Activated CD8-positive, alpha-beta T cell treated with anti-CD3 and anti-CD28 coated beads for 36 hours (primary cell): ENCODE measurements at places on chromosomes 7 and 10. TPM values are rescaled to one million over a fixed set of nuclear protein-coding genes. Genes with fewer than 3 reads are reported as not detected.

Gene CALML3
- not detected for total RNA-seq

Gene RASSF4
- 1.9 TPM for total RNA-seq

Gene IKZF5
- 15.2 TPM for total RNA-seq

Gene NEUROG3
- total RNA-seq: 2.3 TPM

Gene FAS
- total RNA-seq: 49.0 TPM

Gene SFRP4
- not detected for total RNA-seq

DNA sequence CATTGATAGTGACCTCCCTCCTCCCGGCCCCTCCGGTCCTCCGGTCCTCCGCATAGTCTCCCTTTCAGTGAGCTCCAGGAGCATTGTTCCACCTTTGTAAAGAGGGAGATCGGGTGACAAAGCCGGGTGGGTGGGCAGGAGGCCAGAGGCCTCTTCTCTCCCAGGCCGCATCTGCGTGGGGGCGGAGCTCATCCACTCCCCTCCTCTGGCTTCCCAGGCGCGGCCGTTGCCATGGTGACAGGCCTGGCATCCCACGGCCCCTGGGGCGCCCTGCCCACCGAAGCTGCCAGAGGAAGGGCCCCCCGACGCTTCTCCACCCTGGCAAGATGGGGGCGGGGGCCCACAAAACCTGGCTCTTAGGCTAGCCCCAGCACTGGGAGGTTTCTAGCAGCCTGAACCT is 4.4 kb upstream of the FZD9 start:
- no peak for DNase-seq
- H3K27me3 ChIP-seq: peaks cover 2% of the 10 kb centered on the region
- H3K27ac ChIP-seq: no peak overlapping the region
- no peaks in the 10 kb centered on the region for H3K4me1 ChIP-seq
- no peaks in the 10 kb centered on the region for H3K36me3 ChIP-seq

GRCh38 chr7:137661634-137662033 is 185.1 kb downstream of the DGKI start:
- no peak overlapping the region for H3K27ac ChIP-seq
- peaks cover 3% of the 10 kb centered on the region for H3K4me1 ChIP-seq
- no peak for DNase-seq
- no peak overlapping the region for H3K4me3 ChIP-seq
- no peaks in the 10 kb centered on the region for H3K36me3 ChIP-seq

DNA sequence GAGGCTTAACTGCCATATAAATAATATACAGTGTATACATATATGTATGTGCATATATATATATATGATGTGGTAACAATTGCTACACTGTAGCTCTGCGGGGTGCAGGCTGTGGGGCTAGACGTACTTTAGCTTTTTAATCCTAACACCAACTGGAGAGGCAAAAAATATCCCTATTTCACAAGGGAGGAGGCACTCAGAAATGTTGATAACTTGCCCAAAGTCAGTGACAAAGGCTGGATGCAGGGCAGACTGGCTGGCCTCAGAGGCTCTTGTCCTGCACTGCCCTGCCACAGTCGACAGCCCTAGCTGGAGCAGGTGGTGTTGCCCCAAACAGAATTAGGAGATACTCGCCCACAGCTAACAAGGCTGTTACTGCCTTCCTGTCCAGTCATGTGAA is 1.5 kb upstream of the RELN start:
- peaks cover 35% of the 10 kb centered on the region for H3K27me3 ChIP-seq
- peaks cover 5% of the 10 kb centered on the region for H3K4me1 ChIP-seq
- DNase-seq: no peak
- H3K36me3 ChIP-seq: no peaks in the 10 kb centered on the region
- H3K4me3 ChIP-seq: no peak overlapping the region

GRCh38 chr7:43785420-43785819 is 26.9 kb downstream of the BLVRA start:
- no peak overlapping the region for H3K27ac ChIP-seq
- peaks cover 12% of the 10 kb centered on the region for H3K4me1 ChIP-seq
- DNase-seq: no peak
- H3K4me3 ChIP-seq: no peak overlapping the region

DNA sequence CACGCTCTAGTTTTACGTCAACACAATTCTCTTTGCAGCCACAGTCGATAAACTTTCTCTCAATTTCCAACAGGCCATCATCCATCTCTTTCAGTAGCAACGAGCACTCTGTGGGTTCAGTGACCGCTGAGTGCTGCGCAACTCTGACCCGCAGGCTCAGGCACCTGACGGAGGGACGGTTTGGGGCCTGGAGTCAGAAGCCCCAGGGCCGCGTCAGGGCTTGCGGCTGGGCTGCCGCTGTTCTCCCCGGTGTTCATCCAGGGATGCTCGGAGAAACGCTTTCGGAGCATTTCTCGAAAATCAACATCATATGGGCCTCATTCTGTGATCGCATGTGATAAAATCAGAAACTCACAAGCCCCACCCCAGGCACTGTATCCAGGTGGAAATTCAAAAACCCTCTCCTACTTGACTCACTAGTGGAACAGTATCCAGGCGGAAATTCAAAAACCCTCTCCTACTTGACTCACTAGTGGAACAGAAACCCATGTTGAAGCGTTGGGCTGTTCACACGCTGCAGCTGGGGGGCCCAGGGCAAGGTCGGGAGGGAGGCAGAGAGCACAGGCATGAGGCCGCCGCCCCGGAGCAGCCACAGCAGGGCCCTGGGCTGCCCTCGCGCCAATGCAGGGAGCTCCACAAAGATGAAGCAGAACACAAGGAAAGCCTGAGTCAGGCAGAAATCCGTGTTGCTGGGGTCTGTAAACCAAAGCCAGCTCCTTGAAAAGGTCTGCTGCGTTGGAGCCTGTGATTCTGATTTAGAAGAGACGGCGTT is 73.3 kb upstream of the NKX6-2 start:
- no peak for DNase-seq
- no peak overlapping the region for H3K4me3 ChIP-seq
- H3K27me3 ChIP-seq: peaks cover 2% of the 10 kb centered on the region
- H3K36me3 ChIP-seq: no peaks in the 10 kb centered on the region

- no peak for DNase-seq
- no peaks in the 10 kb centered on the region for H3K4me1 ChIP-seq
- H3K4me3 ChIP-seq: no peak overlapping the region
- no peak overlapping the region for H3K27ac ChIP-seq
Measured at GRCh38 chr10:132802694-132803320, 16.9 kb upstream of the NKX6-2 start.

- H3K36me3 ChIP-seq: peaks cover 77% of the 10 kb centered on the region
- H3K4me3 ChIP-seq: no peak overlapping the region
- H3K4me1 ChIP-seq: peaks cover 23% of the 10 kb centered on the region
- peak overlapping the region; percentile 57 for H3K27ac ChIP-seq
Measured at GRCh38 chr7:104196161-104196560, 11.7 kb downstream of the ORC5 start.

DNA sequence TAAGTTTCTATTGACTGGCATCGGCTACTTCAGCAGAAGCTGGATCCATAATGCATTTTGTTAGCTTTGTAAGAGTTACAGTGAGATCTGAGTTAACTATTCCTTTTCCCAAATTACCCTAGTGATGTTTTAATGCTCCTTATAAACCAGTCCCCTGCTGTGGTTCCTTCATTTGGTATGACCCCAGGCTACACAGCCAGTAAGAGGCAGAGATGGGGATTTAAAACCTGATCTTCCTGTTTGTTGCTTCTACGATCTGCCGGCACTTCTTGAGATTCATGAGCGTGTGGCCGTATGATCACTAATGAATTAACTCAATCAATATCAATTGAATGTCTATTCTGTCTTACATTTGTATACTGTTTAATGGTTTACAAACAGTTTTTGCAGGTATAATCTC is 86.1 kb downstream of the CACNB2 start:
- no peak overlapping the region for H3K4me3 ChIP-seq
- H3K27ac ChIP-seq: no peak overlapping the region
- DNase-seq: no peak
- H3K27me3 ChIP-seq: peaks cover 2% of the 10 kb centered on the region

GRCh38 chr10:67697724-67698131 is 1.7 kb upstream of the CTNNA3 start:
- no peaks in the 10 kb centered on the region for H3K36me3 ChIP-seq
- H3K27me3 ChIP-seq: peaks cover 28% of the 10 kb centered on the region
- no peaks in the 10 kb centered on the region for H3K4me1 ChIP-seq
- no peak overlapping the region for H3K27ac ChIP-seq
- no peak overlapping the region for H3K4me3 ChIP-seq

DNA sequence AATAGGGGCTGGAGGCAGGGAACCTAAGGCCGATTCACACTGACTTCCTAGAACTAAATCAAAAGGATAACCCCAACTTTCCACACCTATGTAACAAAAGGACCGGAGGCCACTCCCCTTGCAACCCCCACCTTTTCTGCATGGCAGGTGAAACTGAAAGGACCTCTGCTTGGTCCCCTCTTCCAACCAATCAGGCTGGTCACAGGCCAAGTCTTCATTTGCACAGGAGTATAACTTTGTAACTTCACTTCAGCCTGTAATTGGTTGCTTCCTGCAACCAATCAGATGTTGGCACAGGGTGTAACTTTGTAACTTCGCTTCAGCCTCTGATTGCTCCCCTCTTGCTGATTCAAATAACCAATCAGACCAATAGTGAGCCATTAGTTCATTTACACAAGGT is 190.0 kb downstream of the FAM107B start:
- peaks cover 63% of the 10 kb centered on the region for H3K36me3 ChIP-seq
- peaks cover 86% of the 10 kb centered on the region for H3K4me1 ChIP-seq
- H3K27ac ChIP-seq: peak overlapping the region; percentile 97

GRCh38 chr7:21624320-21624719 is 81.5 kb downstream of the DNAH11 start:
- H3K4me3 ChIP-seq: no peak overlapping the region
- no peak for DNase-seq
- H3K4me1 ChIP-seq: peaks cover 2% of the 10 kb centered on the region

DNA sequence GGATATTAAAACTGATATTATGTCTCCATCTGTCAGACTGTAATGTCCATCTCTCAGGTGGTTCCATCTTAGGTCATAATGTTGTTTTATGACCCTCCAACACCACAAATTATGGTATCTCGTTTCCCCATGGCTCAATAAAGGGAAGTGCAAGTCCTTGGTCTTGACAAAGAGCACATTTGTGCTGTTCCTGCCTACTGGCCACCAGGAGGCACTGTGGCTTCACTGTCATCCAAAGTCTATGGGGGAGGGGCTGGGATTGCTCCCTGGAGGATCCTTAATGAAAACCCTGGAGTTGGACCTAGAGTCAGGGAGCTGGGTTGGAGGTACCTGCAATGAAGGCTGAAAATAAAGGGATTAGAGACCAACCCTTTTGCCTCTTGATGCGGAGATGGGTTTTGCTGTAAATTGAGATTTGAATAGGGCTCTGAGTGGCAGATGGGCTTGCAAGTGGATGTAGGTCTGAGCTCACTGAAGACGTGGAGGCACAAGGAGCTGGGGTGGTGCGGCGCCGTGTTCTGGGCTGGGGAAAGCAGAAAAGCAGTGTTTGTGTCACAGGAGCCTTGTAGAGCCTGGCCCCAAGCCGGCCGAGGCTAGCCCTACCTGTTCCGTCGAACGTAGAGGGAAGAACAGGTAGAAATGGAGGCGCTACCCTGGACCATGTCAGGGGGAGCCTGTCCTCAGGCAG is 180.5 kb upstream of the PRSS58 start:
- no peak overlapping the region for H3K27ac ChIP-seq
- peaks cover 51% of the 10 kb centered on the region for H3K4me1 ChIP-seq
- no peak overlapping the region for H3K4me3 ChIP-seq
- peak; percentile 39 for DNase-seq
- no peaks in the 10 kb centered on the region for H3K27me3 ChIP-seq

- DNase-seq: no peak
- H3K27ac ChIP-seq: no peak overlapping the region
- no peak overlapping the region for H3K4me3 ChIP-seq
- H3K4me1 ChIP-seq: peaks cover 30% of the 10 kb centered on the region
Measured at GRCh38 chr10:124966008-124966407, 24.1 kb downstream of the ZRANB1 start.

GRCh38 chr7:158740657-158741293 is 36.2 kb upstream of the NCAPG2 start:
- no peak overlapping the region for H3K4me3 ChIP-seq
- no peak for DNase-seq
- H3K4me1 ChIP-seq: peaks cover 4% of the 10 kb centered on the region
- H3K27ac ChIP-seq: peak overlapping the region; percentile 16

- no peak overlapping the region for H3K27ac ChIP-seq
- peaks cover 1% of the 10 kb centered on the region for H3K36me3 ChIP-seq
- no peaks in the 10 kb centered on the region for H3K27me3 ChIP-seq
Measured at GRCh38 chr7:132542895-132543294, 33.4 kb downstream of the PLXNA4 start.

DNA sequence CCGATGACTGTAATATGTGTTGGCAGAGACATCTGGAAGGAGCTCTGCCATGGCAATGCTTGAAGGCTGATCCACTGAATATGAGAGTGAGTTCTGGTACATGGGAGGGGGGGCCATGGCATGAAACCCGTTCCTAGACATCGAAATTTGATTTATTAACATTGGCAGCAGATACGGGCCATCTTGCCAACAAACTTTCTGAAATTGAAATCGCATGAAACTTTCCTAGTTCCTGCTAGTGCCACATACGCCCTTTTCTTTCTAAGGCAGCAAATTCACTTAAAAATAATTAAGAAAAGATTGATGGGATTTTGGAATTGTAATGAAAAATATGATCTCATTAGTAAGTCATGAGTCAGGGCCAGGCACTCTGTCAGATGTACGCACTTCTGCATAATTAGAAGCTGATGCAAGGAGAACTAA is 91.8 kb upstream of the KMT2C start:
- DNase-seq: no peak
- H3K27ac ChIP-seq: no peak overlapping the region
- no peak overlapping the region for H3K4me3 ChIP-seq
- H3K4me1 ChIP-seq: no peaks in the 10 kb centered on the region

DNA sequence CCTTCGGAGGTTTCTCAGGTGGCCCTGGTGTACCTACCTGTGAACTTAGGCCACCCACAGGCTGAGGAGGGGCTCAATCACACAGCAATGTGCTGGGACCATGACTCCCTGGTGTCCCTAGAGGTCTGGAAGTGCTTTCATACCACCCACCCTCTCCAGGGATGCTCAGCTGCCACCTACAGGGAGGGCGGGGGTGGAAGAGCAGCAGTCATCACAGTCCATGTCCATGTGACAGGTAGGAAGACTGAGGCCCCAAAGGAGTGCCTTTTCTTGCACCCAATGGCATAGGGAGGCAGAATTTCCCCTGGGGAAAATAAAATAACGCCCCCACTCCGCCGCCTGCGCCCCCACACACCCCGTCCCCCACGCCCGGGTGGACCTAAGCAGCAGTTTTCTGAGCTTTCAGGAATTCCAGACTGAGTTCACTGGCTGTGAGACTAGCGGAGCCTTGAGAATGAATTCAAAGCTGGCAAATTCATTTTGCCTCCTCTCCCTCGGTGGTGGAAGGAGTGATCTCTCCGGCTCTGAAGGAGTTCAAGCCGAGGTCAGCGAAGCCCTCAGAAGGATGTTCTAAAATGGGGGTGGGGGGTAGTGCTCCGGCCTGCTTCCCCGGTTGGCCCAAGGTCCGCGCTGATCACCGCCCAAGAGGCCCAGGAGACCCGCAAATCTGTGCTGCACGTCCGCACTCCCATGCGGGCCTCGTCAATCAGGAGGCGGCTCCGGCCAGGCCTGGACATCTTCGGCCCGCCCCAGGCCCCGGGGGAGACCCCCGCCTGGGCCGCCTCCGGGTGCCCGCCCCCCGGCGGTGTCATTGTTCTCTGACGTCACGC is 2.1 kb upstream of the ZMIZ1 start:
- no peaks in the 10 kb centered on the region for H3K36me3 ChIP-seq
- no peaks in the 10 kb centered on the region for H3K27me3 ChIP-seq
- H3K27ac ChIP-seq: no peak overlapping the region
- DNase-seq: peak; percentile 43
- H3K4me1 ChIP-seq: peaks cover 37% of the 10 kb centered on the region
- H3K4me3 ChIP-seq: peak overlapping the region; percentile 40

- no peak overlapping the region for H3K27ac ChIP-seq
- H3K4me1 ChIP-seq: peaks cover 2% of the 10 kb centered on the region
- H3K4me3 ChIP-seq: no peak overlapping the region
Measured at GRCh38 chr10:58225654-58226053, 42.0 kb downstream of the IPMK start.
